Retinal pigment epithelial cell (primary cell): ENCODE measurements at places on chromosomes 7 and 10.

- DNase-seq: no peak
These were observed 185.6 kb upstream of the LRGUK start for GRCh38 chr7:133941496-133941895.

- DNase-seq: no peak
These were observed 356.8 kb downstream of the CCSER2 start for GRCh38 chr10:84685047-84685660.

GRCh38 chr7:73507556-73507955 is 14.5 kb downstream of the BAZ1B start:
- DNase-seq: no peak

DNA sequence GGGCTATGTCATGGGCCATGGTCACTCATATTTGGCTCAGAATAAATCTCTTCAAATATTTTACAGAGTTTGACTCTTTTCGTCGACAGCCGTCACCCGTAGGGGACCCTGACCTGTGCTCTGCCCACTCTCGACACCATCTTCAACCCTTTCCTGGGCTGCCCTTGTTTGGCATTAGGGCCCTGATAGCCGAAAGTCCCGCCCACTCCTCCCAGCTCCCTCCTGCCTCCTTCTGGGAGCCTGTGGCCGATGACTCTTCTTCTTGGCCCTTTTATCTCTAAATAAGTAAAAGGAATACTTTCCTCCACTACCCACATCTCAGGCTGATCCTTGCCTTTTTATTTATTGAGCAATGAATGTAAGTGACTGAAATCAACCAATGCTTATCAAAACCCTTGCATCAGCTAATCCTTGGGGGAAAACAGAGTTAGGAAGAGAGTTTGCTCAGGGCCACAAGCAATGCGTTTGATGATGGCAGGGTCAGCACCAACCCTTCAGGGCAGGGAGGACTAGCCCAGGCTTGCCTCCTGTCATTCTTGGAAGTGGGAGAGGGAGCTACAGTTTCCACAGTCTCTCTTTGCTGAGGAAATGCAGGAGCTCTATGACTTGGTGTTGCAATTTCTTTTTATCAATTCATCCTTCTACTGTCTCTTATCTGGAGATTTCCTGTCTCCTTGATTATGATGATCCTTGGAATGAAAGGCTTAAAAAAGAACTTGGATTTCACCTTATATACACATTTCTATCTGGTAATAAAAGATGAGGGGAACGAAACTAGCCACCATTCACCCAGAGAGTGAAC is 218.2 kb upstream of the PODXL start:
- DNase-seq: no peak

DNA sequence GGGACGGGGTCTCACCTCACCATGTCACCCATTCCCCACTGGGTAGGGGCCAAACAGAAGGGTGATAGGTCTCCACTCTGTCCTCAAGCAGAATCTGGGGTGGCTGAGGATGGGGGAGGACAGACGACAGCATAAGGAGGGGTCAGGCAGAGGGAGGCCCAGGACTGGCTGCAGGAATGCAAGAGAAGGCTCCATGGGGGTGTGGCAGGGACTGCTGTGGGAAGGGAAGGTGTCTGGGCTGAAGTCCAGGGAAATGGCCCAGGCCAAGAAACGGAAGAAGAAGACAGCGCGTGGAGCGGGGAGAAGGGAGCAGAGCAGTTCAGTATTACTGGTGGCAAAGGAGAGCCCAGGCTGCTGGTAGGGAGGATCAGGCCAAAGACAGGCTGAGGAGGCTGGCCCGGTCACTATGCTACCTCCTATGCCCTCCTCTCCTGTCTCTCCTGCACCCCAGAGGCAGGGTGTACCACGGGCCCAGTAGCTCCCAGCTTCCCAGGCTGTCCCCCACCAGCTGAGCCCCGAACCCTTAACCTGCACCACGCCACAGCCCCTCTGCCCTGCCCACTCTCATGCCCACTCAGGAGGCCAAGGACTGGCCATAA is 60.9 kb downstream of the GRB10 start:
- DNase-seq: no peak

DNA sequence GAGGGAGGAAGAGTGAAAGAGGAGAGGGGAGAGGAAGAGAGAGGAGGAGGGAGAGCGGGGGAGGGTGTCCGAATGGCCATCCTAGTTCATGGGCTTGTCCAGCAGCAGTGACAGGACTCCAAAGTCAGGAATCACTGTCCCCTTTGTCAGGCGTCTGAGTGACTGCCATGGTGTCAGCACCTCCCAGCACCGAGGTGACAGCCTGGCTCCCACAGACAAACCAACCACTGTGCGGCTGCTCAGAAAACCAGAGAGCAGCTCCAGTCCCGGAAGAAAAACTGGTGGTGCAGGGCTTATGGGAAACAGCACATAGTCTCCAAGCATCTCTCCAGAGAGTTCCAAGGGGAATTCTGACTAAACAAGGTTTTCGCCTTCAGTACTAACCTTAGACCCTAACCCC is 18.9 kb upstream of the FGFR2 start:
- DNase-seq: no peak

DNA sequence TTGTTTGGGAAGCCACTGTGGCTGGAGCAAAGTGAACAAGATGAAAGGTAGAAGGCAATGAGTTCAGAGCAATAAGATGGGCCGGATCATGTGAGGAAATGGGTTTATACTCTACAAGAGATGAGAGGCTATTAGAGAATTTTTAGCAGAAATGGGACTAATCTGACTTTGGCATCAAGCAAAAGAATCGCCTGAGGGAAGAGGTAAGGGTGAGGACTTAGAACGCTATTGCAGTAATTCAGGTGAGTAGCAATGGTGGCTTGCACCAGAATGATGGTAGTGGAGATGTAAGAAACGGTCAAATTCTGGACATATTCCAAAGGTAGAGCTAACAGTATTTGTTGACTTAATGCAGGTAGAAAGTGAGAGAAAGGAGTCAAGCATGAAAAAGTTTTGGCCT is 29.5 kb upstream of the AKAP9 start:
- DNase-seq: no peak

DNA sequence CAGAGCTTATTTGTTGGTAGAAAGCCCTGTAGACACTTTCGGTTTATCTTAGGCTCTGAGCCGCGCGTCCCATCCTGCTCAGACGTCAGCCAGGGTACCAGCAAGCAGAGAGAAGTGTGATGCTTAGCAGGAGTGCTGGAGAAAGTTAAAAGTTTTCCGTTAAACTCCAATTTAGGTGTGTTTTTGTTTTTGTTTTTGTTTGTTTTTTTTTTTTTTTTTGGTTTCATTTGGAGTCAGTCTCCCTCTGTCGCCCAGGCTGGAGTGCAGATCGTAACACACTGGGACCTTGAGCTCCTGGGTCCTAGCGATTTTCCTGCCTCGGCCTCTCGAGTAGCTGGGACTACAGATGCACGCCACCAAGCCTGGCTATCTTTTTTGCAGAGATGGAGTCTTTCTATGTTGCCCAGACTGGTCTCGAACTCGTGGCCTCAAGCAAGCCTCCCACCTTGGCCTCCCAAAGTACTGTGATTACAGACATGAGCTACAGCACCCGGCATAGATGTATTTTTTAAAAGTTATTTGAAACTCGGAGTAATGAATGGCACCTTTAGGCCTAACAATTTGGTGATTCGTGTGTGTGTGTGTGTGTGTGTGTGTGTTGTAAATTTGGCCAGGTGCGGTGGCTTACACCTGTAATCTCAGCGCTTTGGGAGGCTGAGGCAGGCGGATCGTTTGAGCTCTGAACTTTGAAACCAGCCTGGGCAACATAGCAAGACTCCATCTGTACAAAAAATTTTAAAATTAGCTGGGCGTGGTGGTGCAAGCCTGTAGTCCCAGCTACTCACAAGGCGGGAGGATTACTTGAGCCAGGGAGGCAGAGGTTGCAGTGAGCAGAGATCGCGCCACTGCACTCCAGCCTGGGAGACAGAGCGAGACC is 1.3 kb upstream of the HIP1 start:
- no peak for DNase-seq

DNA sequence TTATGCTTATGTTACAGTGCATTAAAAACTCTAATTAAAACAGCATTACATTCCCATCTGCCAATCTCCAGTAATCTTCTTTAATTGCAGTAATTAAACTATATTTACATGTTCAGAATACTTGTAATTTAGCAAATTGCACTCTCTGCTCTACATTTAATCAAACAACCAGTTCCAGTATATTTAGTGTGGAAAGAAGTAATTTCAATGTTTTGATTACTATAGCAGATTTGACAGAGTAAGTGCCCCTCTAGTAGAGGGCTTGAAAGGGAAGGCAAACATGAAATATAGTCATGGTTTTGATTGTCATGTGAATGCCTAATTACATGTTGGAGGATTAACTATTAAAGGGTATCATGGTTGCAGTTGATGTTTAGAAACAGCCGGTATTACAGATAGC is 739.7 kb downstream of the AUTS2 start:
- no peak for DNase-seq

DNA sequence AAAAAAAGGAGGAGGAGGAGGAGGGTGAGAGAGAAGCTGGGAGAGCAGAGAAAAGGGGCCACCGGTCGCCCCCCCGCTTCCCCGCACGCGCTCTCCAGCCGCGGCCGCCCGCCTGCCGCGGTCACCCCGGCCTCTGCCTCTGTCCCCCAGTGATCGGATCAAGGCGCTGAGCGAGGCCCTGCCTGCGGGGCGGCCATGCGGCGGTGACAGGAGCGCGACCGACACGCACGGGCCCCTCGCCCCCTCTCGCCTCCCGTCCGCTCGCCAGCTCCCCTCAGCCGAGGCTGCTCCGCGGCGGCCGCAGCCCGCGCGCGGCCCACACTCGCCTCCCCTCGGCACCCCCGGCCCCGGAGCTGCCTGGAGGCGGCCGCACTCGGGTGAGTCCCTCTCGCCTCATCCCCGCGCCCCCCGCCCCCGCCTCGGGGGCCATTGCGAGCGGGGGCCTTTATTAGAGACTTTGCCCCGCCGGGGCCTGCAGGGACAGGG is at the start of gene GTF2I:
Gene GTF2I, plus strand, starts transcription at position 27 of the 486 bp plus-strand sequence. CDS start 31,411 bp downstream, outside the sequence.
- DNase-seq: no peak

DNA sequence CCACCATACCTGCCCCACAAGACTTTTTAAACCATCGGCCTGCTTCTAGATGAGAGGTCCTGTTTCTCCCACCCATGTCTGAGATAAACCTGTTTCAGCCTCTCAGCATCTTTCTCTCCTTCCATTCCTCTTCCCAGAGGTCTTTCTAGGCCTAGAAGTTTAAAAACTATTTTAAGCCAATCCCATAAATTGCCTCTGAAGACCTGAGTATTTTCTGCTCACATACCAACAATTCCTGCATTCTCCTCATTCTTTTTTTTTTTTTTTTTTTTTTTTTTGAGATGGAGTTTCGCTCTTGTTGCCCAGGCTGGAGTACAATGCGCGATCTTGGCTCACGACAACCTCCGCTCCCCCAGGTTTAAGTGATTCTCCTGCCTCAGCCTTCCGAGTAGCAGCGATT is 262.9 kb upstream of the AUTS2 start:
- DNase-seq: no peak

GRCh38 chr7:69373171-69374043 is 224.9 kb upstream of the AUTS2 start:
- no peak for DNase-seq

GRCh38 chr10:75223507-75223906 is 12.2 kb downstream of the COMTD1 start:
- no peak for DNase-seq

GRCh38 chr7:41114131-41114530 is 588.8 kb downstream of the INHBA start:
- no peak for DNase-seq

DNA sequence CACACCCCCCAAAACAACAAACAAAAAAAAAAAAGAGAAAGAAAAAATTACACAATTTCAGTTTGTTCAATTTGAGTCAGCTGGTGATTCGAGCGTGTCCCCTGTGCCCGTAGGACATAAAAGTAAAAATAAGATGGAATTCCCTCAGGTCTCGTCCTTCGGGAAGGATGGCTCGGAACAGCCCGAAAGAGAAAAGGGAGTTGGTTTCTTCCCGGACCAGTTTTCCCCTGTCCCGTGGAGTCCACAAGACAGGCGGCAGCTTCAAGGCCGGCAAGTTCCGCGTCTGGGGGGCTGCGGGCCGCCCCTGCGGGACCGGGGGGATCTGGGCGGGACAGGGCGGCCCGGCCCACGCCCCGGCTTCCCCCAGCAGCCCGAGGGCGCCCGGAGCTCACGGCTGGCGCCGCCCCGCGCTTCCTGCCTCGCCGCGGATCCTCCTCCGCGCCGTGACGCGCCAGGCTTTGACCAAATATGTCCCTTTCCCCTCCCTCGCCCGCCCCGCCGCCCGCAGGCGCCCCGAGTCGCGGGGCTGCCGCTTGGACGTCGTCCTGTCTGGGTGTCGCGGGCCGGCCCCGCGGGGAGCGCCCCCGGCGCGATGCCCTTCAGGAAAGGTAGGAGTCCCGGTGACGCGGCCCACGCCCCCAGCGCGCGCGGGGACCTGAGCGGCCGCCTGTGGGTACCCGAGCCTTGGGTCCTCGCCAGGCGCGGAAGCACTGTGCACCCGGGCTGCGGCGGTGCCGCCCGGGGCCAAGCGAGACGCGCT is 55.8 kb downstream of the RBM17 start:
- DNase-seq: no peak

DNA sequence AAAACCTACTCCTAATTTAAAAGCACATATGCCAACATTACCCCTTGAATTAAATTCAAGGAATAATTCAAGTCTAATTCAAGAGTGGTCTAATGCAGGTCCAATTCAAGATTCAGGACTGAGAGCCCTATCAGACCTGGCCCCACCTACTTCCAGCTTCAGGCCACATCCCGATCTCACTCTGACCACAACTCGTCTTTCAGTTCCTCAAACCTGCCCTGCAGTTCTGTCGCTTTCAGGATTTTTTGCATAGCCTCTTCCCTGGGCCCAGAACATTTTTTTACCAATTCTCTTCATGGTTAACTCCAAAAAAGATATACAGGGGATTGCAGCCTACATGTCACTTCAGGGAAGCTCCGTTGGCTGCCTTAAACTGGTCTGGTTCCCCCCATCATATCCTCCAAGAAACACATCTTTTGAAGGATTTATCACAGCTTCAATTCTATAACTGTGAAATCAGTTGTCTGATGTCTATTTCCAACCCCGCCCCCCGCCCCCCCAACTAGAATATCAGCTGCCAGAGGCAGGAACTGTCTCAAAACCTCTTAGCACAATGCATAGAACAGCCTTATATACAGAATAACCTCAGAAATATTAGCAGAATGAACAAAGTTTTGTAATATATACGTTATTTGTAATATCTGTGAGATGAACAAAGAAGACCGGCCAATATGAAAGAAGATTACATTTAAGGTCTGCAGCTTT is 20.8 kb downstream of the CCDC6 start:
- DNase-seq: no peak

DNA sequence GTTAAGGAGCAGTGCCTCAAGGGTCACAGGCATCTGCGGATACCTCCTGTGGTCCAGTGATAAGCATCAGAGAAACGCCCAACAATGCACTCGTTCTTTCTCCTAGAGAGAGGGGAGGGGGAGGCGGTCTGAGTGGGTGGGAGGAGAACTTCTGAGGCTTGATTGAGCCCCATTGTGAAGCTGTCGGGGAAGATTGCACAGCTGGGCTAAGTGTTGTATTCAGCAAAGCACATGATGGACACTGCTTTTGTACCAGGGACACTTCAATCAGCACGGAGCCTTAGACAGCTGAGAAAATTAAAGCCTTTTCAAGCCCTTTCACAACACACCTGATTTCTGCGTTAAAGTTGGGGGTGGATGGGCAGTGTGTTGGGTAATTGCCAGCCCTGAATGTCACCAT is 230.3 kb upstream of the GHITM start:
- DNase-seq: no peak

- no peak for DNase-seq
These were observed 64.8 kb upstream of the YAE1 start for GRCh38 chr7:39501358-39501757.
